ENCODE measurements at places on chromosomes 11 and 22.

GRCh38 chr11:9092072-9092471 is 673 bp upstream of the SCUBE2 start:
- DNase-seq: no peak

DNA sequence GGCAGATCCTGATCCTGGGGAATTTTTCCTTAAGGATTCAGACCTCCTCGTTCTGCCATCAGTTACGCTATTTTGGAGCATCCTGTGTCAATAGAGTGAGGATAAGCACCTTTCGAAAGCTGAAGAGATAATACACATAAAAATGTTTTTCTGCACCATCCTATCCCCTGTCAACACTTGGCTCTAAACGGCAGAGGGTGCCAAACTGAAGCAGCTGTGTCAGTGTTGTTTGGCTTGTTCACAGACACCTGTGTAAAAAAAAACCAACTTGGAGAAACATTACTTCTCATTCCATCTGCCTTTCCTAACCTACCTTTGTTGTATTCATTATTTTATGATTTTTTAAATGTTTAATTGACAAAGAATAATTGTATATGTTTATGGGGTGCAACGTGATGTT is 417.0 kb upstream of the DDI1 start:
- no peak for DNase-seq

DNA sequence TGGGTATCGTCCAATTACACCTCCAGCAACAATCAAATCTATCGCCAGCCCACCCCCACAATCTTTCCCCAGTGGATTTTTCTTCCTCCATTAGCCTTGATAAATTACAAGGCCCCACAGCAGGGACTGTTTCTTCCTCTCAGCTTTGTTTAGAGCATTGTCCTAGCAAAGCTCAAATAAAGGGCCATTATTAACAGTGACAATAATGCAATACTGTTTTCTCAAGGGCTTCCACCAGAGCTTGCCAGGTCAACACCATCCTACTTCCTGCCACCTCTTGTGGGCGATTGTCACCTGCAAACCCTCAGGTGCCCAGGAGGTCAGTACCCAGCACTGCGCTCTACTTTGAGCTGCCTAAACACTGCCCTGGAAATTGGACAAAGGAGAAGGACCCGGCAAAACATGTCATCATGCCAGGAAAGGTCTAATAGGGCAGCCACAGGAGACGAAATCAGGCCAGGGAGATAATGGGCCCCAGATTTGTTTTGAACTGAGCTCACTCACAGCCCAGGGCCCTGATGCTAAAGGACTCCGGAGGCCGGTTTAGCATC is 95.2 kb downstream of the ABTB2 start:
- DNase-seq: no peak

- no peak for DNase-seq
These were observed 41.1 kb downstream of the DIXDC1 start for GRCh38 chr11:111978028-111978771.

DNA sequence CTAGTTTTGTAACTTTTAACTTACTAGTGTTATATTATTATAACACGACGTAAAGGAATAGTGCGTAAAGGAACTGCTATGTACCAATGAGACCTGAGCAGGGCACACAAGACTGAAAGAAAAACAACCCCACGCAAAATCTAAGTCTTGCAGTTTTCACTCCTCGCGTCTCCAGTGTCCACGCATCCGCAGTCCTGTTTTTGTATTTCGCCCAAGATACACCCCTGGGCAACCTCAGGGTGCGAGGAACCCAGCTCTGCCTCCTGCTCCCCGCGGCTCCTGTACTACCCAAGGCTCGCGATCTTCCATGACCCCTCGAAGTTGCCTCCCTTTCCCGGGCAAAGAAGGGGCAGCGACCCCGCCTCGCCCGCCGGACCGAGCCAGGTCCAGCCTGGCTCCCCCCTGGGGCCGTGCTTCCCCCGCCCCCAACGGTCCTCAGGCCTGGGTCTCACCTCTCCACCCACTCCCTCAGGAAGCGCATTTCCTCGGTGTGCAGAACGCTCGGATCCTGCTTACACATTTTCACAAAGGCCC is 393 bp downstream of the ST13 start:
- DNase-seq: no peak

GRCh38 chr22:32389685-32390084 is 22.4 kb downstream of the RTCB start:
- DNase-seq: no peak

- no peak for DNase-seq
These were observed 53.0 kb downstream of the CTSC start for GRCh38 chr11:88284336-88285050.

DNA sequence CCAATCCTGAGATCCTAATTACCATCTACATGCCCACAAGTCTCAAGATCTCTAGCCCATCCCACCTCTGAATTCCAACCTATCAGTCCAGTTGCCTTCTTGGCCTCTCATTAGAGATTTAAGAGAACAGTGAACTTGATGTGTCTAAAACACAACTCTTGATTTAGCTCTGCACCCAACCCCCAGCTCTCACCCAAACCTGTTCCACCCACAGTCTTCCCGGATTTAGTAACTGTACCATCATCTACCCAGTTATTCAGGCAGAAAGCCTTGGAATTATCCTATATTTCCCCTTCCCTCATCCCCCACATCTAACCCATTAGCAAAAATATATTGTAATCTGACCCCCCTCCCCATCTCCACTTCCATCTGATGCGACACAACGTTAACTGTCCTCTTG is 24.0 kb upstream of the YWHAH start:
- no peak for DNase-seq

DNA sequence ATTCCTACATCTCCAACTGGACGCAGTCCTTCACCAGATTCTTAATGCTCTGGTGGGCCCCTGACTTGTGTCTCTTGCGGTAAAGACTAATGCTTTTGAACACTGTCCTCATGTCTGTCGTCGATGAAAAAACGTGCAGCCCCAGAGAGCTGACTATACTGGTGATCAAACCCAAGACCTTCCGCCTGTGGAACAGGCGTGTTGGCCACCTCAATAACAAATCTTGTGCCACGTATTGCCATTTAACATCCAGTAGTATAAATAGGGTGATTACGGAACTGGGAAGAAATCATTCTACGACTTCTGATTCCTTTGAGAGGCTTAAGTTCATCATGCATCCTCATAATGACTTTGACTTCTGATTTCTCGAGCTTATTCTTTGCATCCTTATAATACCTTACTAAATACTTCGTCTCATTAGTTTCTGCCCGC is 45.6 kb downstream of the OR4D9 start:
- no peak for DNase-seq

DNA sequence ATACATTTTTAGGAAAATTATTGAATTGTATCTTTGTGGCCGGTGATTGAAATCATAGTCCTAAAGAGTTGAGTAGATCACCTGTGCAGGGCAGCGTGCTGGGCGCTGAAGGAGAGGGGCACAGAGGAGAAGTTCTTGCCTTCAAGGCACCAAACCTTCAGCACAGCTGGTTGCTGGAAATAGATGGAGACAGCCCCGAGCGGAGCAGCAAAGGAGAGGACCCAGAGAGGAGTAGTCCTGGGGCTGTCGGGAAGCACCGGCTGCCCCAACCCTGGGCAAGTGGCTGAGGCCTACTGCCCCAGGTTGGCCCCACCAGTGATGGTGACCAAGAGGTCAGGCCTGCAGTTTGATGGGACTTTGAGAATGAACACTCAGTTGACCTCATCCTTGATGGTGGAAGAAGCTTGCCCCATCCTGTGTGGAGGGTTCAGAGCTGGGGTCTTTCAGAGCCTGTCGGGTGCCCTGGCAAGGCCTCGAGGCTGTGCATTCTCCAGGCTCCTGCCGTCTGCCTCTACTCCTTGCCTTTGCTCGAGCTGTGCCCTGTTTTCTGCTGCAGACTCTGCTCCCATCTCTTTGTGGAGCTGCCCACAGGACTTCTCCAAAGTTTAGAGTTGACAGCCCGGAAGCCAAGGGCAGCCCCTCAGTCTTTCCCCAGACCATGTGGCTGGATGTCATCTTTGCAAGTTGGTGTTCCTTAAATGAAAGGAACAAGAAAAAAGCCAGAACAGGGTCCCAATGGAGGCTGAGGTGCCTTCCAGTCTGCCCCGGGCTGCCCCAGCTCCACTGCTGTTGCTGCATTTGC is 285.1 kb downstream of the TBC1D22A start:
- DNase-seq: no peak

DNA sequence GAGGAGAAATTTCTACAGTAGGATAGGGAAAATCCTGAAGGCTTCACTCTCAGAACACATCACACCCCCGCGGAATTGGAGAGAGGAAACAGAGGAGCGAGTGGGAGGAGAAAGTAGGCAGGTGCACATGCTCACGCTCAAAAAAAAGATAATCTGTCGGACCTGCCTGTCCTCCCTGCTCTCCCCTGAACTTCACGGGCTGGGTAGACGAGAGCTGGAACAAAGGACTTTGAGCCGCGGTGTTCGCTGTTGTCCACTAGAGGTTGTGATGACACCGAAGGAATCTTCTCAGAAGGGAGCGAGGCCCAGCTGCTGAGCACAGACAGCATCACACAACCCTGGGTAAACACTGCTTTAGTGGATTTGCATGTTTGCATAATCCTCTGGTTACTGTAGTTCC is 5.0 kb downstream of the SEZ6L start:
- no peak for DNase-seq

DNA sequence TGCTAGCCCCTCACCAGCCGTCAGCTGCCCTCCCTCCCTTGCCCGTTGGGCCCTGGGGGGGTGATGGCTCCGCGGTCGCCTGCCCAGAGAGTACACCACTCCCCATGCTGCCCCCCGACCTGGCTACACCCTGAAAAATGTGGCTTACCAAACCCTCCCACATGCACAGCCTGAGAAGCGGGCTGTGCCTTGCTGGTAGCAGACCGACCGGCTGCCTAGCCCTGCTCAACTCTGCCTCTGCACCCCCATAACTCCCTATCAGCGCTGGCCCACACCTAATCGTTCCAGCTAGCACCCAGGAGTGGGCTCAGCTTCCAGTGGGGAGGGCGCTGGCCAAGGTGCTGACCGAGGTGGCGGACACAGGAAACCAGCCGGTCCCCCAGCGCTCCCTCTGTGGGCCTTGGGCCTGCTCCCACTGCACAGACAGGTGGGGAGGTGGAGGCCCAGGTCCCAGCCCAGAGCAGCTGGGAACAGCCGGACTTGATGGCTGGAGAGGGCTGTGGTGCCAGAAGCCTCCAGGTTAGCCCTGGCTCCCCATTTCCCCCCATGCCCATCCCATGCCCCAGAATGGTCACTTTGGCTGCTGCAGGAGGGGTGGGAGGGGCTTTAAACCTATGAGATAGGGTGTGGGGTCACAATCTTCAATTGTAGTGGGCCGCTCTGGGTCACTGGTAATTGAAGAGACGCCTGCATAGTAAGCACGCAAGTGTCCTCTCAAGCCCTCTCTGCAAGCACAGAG is 32.1 kb upstream of the PRODH start:
- no peak for DNase-seq
